ENCODE measurements at places on chromosomes 4 and X.

DNA sequence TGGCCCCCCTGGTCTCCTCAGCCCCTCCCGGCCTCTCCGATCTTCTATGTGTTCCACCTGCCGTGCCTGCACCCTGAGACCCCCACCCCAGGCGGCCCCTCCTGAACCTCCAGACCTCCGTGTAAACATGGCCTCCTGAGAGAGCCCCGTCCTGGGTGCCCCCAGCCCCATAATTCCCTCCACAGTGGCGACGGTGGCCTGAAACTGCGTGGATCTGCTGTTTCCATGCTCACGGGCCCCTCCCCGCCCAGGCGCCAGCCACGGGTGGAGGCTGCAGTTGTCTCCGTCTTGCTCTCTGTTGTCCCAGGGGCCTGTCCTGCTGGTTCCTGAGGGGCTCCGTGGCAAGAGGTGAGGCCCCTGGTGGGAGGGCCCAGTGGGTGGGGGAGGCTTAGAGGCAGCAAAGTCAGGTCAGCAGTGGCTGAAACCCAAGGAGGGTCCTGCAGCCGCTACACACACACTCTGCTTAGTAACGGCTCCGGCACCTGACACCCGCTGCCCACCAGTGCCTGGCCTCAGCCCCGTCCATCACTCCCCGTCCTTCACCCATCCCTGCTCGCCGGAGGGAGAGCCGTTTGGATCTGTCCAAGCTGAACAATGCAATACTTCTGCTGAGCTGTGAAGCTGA, 75.8 kb downstream of the FAM53A start:
- H3K4me3 ChIP-seq: no peak overlapping the region
- no peak overlapping the region for H3K27ac ChIP-seq
- H3K4me1 ChIP-seq: no peaks in the 10 kb centered on the region
- DNase-seq: peak; percentile 36

DNA sequence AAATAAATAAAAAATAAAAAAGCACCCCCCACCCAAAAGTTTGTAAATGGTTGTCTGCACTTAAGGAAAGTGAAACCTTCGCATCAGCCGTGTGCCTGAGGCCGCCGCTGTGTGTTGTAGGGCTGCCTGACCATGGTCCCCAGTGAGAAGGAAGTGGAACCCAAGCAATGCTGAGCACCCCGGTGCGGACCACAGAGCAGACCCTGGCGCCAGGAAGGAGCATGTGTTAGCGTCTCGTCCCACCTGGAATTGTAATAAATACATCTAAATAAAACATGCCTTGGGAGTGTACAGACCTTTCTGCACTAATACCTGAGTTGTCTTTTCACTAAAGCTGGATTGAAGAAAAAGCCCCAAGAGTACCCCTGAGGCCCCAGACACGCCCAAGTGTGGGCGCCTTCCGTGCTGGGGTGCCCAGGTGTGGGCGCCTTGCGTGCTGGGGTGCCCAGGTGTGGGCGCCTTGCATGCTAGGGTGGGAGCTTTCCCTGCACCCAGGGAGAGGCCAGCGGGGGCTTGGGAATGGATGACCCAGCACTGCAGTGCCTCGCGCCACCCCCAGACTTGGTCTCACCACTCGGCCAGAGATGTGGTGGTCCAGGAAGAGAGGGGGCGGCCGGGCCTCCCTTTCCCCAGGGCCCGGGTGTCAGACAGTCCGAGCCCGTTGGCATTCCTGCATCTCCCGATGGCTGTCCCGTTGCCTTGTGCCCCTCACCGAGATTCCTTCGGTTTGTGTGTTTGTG, 33.7 kb downstream of the HTT-AS start:
- peaks cover 29% of the 10 kb centered on the region for H3K4me1 ChIP-seq
- no peaks in the 10 kb centered on the region for H3K27me3 ChIP-seq
- peak overlapping the region; percentile 42 for H3K27ac ChIP-seq
- H3K4me3 ChIP-seq: peak overlapping the region; percentile 76

GRCh38 chrX:63958134-63958865, 173.3 kb upstream of the ARHGEF9 start:
- no peaks in the 10 kb centered on the region for H3K4me1 ChIP-seq
- H3K27ac ChIP-seq: no peak overlapping the region
- no peaks in the 10 kb centered on the region for H3K27me3 ChIP-seq

GRCh38 chr4:78666830-78667258, 109.3 kb upstream of the BMP2K start:
- DNase-seq: no peak
- H3K27me3 ChIP-seq: no peaks in the 10 kb centered on the region
- no peak overlapping the region for H3K27ac ChIP-seq
- H3K4me1 ChIP-seq: peaks cover 8% of the 10 kb centered on the region
- no peaks in the 10 kb centered on the region for H3K36me3 ChIP-seq

- no peak overlapping the region for H3K4me3 ChIP-seq
- peak; percentile 94 for DNase-seq
- H3K27me3 ChIP-seq: no peaks in the 10 kb centered on the region
- no peaks in the 10 kb centered on the region for H3K36me3 ChIP-seq
- peaks cover 16% of the 10 kb centered on the region for H3K4me1 ChIP-seq
- H3K27ac ChIP-seq: peak overlapping the region; percentile 53
Measured at GRCh38 chrX:153487590-153488071, 7.1 kb upstream of the BGN start.

GRCh38 chr4:139330283-139330682, 28.0 kb upstream of the NDUFC1 start:
- peaks cover 9% of the 10 kb centered on the region for H3K36me3 ChIP-seq
- H3K27me3 ChIP-seq: no peaks in the 10 kb centered on the region
- no peak for DNase-seq

DNA sequence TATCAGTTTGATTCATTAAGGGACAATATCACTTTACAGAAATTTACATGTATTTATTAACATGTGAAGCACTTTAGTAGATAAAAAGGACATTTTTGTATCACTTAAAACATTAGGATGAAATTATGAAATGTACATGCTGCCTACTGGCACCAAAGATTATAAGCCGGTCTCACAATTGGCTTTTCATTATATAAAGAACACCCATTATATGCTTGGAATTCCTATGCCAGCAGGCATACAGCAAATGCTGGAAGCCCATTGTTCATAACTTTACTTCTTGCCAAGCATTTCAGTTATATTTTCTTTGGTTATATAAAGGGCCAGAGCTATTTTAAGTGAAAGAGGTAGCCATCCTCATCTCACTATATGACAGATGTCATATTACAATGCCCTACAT, 145.9 kb downstream of the DMD start:
- no peaks in the 10 kb centered on the region for H3K27me3 ChIP-seq
- H3K4me1 ChIP-seq: no peaks in the 10 kb centered on the region
- H3K4me3 ChIP-seq: no peak overlapping the region
- no peaks in the 10 kb centered on the region for H3K36me3 ChIP-seq
- no peak overlapping the region for H3K27ac ChIP-seq

GRCh38 chr4:121011138-121011537, 61.2 kb downstream of the NDNF start:
- no peak overlapping the region for H3K27ac ChIP-seq
- no peaks in the 10 kb centered on the region for H3K27me3 ChIP-seq
- H3K4me1 ChIP-seq: no peaks in the 10 kb centered on the region
- no peak overlapping the region for H3K4me3 ChIP-seq

DNA sequence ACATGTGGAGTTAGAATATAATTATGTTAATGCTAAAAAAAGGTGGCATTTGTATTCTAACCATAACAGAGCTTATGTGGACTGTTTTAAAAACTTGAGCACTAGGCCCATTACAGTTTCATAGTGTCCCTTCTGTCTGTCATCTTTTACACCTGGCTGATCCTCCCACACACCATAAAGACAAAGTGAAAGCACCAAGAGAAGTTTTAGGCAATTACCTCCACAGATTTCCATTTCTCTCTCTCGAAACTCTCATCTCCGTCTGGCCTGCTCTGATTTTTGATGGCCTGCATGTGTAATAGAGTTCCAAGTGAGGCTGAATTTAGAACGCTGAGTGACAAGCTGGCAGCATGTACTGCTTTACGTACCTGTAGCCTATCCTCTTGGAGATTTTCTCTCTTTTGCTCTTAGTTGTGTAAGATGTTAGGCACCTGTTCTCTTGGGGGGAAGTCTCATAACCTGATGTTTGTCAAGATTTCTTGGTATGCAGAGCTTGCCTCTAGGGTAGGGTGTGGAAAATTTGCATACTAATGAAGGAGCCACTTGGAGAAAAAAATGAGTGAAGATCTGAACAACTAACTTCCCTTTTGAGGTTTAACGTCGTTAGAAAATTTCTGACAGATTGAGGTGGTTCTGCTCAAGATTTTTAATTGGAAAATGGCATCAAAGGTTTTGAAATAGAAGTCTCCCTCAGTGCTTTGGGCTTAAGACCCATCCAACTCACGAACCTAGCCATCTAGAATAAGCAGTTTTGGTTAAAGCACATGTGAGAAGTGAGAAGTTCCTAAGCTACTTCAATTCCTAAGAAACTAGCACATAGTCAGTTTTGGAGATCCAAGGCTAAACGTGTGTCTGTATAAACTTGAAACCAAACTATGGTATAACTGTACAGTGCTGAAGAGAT, 57.6 kb upstream of the RAP1GDS1 start:
- no peaks in the 10 kb centered on the region for H3K36me3 ChIP-seq
- no peak overlapping the region for H3K4me3 ChIP-seq
- H3K27me3 ChIP-seq: no peaks in the 10 kb centered on the region
- H3K4me1 ChIP-seq: no peaks in the 10 kb centered on the region

DNA sequence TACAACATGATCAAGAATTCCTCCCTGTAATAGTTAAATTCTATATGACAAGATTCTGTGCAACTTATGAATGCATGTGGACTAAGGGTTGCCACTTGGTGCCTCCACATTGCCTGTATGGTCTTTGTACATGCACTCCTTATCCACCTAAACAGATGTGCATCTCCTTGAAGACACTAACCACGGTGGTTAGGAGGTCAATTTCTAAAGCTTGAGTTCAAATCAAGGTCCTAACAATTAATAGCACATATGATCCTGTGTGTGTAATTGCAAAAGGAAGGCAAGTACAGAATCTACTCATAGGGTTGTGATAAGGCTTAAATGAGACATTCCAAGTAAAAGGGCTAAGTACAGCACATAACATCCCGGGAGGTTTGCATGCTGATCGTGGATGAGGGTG, 1.5 kb upstream of the IL21 start:
- no peak for DNase-seq
- no peak overlapping the region for H3K4me3 ChIP-seq
- H3K27ac ChIP-seq: no peak overlapping the region
- H3K36me3 ChIP-seq: no peaks in the 10 kb centered on the region
- H3K4me1 ChIP-seq: peaks cover 8% of the 10 kb centered on the region
- peaks cover 6% of the 10 kb centered on the region for H3K27me3 ChIP-seq

- no peak overlapping the region for H3K4me3 ChIP-seq
- no peak overlapping the region for H3K27ac ChIP-seq
- H3K4me1 ChIP-seq: no peaks in the 10 kb centered on the region
- H3K36me3 ChIP-seq: no peaks in the 10 kb centered on the region
- H3K27me3 ChIP-seq: no peaks in the 10 kb centered on the region
Measured at GRCh38 chrX:141278306-141278705, 36.0 kb upstream of the SPANXC start.

DNA sequence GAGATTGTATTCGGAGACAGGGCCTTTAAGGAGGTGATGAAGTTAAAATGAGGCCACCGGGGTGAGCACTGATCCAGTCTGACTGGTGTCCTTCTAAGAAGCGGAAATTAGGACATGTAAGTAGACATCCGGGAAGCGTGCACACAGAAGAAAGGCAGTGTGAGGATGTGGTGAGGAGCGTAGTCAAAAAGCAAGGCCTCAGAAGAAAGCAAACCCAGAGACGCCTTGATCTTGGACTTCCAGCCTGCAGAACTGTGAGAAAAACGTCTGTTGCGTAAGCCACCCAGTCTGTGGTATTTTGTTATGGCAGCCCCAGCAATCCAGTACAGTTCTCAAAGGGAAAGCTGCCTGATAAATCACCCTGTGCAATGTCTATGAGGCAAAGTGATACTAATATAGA, 153.5 kb downstream of the KCNIP4 start:
- no peak overlapping the region for H3K27ac ChIP-seq
- H3K36me3 ChIP-seq: no peaks in the 10 kb centered on the region
- DNase-seq: no peak
- no peak overlapping the region for H3K4me3 ChIP-seq

DNA sequence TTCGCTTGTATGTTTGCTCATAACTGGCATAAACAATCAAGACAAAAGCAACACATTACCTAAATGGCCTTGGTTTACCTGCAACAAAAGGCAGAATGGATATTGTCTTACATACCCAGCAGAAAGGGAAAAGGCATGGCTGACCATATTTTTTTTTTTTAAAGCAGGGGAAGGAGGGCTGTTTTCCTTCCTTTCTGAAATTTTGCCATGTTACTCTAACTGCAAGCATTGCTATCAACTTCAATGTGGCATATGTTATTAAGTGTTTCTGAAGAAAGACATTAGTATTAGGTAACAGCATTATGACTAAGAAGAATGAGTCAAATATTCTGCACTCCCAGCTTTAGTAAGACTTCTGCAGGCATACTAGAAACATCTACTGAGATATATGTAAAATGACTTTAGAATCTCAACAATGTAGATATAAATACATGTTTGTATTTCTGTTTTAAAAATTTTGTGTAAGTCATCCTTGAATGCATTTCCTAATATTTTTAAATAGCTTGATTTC, 512.6 kb upstream of the FAM241A start:
- H3K27me3 ChIP-seq: no peaks in the 10 kb centered on the region
- H3K4me1 ChIP-seq: no peaks in the 10 kb centered on the region
- no peak overlapping the region for H3K4me3 ChIP-seq
- no peak overlapping the region for H3K27ac ChIP-seq
- no peak for DNase-seq

DNA sequence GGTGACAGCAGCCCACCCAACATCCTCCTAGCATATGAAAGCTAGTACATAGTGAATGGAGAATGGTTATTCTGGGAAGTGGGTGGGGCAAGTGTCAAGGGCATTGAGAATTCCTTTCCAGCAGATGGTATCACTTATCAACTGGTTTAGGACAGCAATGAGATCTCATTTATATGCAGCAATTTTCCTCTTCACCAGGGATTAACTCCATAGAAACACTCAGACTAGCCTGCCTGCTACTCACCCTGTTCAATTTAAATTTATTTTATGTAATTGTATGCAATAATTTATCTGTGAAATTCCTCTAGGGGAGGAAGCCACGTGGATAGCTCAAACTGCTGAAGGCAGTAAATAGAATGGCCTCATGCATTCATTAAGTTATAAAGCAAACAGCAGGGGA, 101.6 kb upstream of the MID1IP1 start:
- H3K27me3 ChIP-seq: no peaks in the 10 kb centered on the region
- no peaks in the 10 kb centered on the region for H3K4me1 ChIP-seq
- H3K4me3 ChIP-seq: no peak overlapping the region

DNA sequence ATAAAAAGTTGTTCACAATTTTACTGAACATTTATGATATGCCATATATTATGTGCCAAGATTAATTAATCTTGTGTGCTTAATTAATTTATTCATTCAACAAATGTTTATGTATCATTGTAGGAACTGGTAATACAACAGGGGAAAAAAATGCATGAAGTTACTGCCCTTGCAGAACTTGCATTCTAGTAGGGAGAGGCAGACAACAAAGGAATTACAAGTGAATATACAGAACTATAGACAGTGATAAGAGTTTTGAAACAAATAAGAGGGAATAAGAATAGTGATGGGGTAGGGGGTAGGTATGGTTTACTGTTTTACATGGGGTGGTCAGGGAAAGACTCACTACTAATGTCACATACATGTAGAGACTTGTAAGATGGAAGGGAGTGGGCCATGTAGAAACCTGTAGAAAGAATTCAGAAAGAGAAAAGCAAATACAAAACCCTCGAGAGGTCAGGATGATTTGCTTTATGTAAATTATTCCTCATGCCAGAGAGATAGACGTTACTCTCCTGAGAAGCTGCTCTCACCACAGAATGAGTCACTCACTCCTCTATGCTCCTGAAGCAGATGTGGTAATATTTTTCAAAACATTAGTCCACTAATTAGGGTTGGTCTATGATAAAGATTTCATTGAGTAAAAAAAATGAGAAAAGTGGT, 855.0 kb upstream of the GRID2 start:
- H3K4me1 ChIP-seq: no peaks in the 10 kb centered on the region
- no peak overlapping the region for H3K4me3 ChIP-seq
- H3K36me3 ChIP-seq: no peaks in the 10 kb centered on the region
- H3K27ac ChIP-seq: no peak overlapping the region

All from osteoblast (primary cell).